ENCODE measurements at places on chromosomes 6 and 20.

DNA sequence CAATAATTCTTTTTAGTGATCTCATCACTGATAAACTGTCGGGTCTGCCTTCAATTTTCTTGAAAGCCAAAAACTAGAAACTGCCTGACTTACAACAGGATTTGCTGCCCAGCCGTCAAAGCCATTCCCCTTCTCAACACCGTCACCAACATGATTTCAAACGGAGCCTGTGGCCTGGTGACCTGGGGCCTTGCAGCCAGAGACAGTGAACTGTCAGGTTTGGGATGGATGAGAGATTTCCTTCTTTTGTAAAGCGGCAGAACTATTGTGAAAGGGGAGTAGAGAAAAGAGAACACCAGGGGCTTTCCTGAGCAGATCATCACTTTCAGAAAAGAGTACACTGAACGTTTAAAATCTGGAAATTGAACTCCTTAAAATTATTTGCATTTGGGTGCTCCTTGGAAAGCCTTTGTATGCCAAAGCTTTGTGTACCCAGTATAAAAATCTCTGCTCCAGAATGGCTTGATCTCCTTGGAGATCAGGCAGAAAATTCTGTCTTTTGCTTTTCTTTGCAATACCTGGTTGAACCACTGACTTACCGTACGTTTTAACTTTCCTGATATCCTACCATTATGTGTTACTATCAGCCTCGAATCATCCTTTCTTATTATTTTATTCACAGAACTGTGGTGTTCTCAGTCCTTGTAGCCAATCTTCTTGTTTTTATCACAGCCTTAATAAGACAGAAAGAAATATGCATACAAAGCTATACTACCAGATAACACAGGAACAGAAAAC lies 125.2 kb downstream of the PACRG start:
- no peak for DNase-seq

- DNase-seq, result no peak
These were observed 116.5 kb upstream of the HDAC2 start for GRCh38 chr6:114087496-114087895.

DNA sequence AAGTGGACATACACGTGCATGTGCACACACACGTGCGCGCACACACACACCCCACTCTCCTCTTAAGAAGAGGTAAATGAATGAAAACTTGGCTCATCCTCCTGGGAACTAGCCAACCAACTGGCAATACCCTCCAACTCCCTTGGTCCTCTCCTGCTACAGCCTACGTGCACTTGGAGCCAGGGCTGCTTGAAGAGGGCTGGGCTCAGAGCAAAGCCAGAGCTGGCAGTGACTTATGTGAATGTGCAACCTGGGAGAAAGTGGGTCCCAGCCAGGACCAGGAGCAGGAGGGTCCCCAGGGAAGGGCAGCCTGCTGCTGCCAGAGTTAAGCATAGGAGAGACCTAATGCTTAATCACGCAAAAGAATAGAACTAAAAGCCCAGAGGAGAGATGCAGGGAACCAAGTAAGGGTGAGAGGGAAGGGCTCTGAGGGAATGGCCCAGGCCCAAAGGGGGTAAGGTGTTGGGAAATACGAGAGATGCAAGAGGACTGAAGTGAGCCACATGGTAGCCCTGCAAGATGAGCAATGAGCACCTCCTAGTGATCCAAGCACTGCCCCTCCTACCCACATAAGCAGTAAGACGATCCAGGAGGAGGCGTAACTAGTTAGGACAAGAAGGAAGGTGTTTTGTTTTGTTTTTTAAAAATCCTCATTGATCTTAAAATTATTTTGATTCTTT lies 24.7 kb downstream of the TRAF3IP2 start:
- DNase-seq, result no peak

DNA sequence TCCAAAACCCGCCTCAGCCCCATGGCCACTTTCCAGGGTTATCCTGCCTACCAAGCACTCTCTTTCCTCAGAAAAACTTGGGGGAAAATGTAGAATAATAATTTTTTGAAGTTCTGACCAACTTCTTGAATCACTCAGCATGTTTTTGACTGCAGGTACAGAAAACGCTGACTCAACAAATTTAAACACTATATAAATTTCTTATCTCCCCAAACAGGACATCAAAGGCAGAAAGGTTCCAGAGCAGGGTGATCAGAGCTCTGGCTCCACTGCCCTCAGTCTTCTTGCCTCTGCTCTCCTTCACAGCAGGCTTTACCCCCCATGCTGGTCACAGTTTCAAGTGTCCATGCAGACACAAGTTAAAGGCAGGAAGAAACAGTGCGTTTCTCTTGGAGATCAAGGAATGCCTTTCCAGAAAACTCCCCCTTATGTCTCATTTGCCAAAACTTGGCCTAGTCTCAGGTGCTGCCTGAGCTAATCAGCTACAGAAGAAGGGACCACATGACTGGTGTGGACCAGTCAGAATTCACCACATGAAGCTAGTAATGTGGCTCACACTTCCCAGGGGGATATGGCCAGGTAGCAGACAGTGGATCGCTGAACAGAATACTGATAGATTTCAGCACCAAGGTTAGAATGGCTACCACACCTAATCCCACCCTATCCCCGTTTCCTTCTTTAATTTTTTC lies 24.4 kb upstream of the SLC17A3 start:
- no peak for DNase-seq

DNA sequence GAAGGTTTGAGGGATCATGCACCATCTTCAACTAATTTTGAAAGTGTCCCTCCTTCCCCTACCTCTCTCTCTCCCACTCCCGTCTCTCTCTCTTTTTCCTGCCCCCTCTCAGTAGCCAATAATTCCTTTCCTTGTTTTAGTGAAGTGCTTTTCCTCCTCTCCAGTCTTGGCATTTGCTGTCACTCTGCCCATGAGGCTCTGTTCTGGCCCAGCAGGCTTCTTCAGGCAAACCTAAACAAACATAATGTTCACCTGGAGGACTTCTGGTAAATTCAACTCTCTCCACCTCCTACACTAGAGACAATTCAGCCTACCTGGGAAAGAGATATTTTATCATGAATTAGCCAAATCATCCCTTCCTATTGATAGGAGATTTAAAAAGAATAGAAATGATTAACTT lies 320.4 kb upstream of the RNF24 start:
- no peak for DNase-seq

DNA sequence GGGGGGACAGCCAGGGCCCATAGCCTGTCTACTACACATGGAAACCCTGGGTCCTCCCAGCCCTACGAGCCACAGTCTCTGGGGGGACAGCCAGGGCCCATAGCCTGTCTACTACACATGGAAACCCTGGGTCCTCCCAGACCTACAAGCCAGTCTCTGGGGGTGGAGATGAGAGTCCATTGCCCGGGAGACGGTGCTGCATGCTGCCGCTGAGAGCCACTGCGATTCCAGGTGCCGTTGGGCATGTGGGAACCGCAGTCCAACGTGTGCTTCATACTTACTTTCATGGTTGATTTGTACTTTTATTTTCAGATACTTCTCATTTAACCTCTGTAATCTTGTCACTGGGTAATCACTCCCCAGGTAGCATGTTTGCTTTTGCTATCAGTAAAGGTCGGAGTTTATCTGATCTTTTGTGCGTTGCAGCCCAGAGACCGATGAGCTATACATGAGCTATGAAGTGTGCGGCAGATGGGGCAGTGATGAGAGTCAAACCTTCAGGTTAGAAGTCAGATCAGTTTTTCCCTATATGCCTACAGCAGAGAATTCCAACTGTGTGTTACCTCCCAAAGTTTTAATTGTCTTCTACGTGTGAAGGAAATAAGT lies 58.2 kb downstream of the SMOC2 start:
- DNase-seq, result no peak

- DNase-seq, result no peak
These were observed 4.6 kb downstream of the DTNBP1 start for GRCh38 chr6:15658181-15658744.

DNA sequence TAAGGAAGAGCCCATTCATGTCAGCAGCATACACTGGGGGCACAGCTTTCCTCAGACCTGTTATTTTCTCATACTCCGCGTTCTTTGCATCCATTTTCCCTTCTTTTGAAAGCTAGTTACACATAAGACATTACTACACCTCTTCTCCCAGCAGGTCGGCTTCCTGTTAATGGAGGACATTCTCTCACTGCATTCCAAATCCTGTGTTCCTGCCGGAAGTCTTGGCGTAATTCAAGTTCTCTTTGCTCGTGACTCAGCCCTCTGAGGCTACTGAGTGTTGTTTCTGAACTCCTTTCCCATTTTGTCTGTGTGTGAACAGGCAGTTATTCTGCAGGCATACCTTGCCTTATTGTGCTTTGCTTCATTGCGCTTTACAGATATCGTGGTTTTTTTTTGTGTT lies 97.5 kb upstream of the ZBTB24 start:
- DNase-seq, result no peak

- no peak for DNase-seq
These were observed 8.4 kb downstream of the FOXS1 start for GRCh38 chr20:31836853-31837608.

DNA sequence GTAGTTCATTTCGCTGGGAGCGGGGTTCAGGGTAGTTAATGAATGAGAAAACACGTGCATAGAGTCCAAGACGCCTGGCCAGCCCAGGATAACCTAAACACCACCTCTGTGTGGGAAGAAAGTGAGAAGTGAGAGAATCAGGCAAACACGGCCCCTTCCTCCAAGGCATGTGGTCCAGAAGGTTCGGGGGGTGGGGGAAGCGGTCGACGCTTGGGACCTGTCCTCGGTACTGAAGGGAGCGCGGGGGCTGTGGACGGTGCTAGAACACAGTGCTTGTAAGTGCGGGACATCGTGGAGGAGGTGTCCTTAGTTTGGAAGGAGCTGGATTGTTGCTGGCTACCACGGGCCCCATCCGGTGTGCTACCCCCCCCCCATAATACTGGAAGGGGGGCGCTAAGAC lies 1.7 kb upstream of the VSTM2L start:
- peak; percentile 39 for DNase-seq

- DNase-seq, result no peak
These were observed 37.8 kb downstream of the ZHX3 start for GRCh38 chr20:41279546-41280225.

DNA sequence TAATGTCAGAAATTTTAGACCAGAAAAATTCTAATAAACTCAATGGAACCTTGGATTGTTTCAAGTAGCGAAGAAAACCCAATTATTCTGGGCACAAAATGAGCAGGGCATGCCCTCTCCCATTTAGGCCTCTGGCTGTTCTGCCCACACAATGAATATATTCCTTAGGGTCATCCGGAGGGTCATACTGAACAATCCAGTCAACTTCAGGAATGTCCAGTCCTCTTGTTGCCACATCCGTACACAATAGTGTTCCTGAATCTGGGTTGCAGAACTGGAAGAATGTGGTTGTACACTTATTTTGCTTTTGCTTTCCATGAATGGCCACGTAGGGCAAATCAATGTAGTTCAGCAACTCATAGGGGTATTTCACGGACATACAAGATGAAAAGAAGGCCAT lies 23.4 kb upstream of the RNF144B start:
- DNase-seq, result no peak

- DNase-seq, result no peak
These were observed 11.7 kb upstream of the BLCAP start for GRCh38 chr20:37539424-37539823.

GRCh38 chr6:168163096-168163731 lies 84.2 kb upstream of the FRMD1 start:
- DNase-seq, result peak; percentile 39

DNA sequence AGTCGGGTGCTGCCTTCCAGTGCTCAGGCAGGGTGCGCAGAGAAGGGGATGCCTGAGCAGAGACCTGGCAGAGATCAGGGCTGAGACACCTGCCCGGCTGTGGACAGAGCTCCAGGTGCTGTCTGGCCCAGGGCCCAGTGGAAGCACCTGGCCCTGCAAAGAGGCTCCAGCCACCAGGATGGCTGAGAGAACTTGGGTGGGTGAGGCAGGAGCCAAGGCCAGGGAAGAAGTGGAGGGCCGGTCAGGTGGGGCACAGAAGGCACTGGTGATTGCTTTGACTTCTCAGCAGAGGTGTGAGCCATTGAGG lies 31.2 kb downstream of the PNLDC1 start:
- DNase-seq, result no peak

DNA sequence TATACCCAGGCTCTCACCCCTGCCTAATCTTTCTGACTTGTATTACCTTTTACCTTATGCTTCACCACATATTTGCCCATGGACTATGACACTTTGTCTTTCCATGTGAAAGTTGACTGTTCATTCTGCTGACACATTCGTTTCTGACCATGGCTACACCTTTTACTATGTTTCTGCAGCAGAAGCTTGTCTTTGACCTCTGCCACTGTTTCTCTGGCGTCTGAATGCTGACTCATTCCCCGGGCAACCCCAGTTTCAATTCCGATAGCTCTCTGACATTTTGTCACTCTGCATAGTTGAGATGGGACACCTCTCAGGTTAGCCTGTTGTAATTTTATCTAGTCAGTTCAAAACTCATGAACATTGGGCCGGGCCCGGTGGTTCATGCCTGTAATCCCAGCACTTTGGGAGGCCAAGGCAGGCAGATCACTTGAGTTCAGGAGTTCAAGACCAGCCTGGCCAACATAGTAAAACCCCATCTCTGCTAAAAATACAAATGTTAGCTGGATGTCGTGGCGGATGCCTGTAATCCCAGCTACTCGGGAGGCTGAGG lies 50.7 kb downstream of the SLC26A8 start:
- DNase-seq, result no peak

GRCh38 chr6:25659633-25660368 lies 7.8 kb downstream of the SCGN start:
- no peak for DNase-seq

DNA sequence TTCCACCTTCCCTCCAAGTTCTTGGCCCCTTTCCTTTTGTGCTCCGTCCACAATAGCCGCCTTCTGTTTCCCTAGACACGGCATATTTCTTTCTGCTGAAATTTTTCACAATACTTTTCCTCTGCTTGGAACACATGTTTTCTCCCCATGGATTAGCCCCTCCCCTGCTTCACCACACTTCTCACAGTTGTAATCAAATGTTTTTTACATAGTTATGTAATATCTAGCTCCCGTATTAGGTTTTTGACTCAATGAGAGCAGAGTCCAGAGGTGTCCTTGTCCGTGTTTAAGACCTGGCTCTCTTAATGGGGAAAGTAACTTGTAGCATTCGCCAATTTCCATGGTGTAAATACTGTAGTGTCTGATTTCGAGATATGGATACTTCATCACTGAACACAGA lies 34.7 kb downstream of the PLCB1 start:
- DNase-seq, result no peak

GRCh38 chr6:113464536-113464935 lies 392.6 kb upstream of the MARCKS start:
- no peak for DNase-seq

- DNase-seq, result no peak
These were observed 333.3 kb downstream of the HACE1 start for GRCh38 chr6:104526376-104526775.

GRCh38 chr20:32845786-32846185 lies 12.9 kb upstream of the EFCAB8 start:
- DNase-seq, result no peak

DNA sequence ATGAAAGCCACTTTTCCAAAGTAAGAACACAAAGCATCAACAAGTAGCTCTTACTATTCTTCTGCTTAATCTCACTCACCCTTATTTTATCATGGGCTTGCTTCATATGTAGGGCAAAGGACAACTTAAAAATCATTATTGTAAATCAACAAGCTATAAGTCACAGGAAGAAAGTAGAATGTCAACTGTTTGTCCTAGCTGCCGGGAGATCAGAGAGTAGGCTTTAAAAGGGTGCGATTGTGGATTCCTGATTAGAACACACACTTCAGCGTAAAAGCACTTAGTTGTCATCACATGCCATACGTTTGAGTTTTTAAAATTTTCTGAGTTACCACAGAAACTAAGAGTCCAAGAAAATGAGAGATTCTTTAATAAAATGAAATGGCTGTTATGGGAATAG lies 44.4 kb upstream of the NHSL1 start:
- peak; percentile 47 for DNase-seq
